ENCODE measurements at places on chromosomes 3 and 15.

DNA sequence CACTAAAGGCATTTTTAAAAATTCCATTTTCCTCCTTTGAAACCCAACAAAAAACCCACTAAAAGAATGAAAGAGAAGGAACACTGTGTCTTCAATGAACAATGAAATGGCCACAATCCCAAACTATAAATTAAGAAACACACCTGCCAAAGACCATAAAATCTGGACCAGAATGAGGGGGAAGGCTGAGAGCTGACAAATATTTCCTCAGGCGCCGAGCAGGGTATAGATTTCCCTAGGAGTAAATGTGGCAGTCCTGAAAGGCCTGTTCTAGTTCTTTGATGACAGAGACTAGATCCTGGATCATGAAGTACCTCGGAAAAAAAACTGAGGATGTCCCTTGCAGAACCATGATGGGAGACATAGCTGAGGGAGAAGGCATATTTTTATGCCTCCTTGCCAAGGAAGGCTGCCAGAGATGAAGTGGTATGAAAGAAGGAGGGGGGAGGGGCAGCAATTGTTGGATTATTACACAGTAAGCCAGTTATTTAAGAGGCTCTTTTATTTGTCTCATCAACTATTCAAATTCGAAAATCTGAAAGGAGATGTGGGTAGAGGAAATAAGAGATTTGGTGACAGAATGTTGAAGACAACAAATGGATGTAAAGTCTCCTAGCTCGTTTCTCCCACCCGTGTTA, 275.3 kb upstream of the GOLGA6L4 start:
- DNase-seq: no peak

GRCh38 chr15:60079210-60079609, 75.1 kb downstream of the FOXB1 start:
- DNase-seq: no peak

DNA sequence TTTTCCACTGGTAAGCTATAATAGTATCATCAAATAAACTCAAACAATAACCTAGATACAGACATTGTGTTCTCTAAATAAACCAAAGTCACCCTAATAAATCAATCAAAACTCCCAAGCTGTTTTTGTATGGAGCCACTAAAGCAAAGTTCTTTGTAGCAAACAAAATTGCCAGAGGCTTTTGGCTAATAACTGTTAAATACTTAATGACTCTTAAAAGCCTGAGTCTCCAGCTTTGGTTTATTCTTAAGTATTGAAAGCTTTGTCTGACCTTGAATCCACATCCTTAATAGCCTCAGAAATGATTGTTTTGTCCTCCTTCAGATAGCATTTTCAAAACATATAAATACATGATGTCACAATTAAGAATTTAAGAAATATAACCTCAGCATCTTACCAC, 725.3 kb downstream of the SI start:
- DNase-seq: no peak

DNA sequence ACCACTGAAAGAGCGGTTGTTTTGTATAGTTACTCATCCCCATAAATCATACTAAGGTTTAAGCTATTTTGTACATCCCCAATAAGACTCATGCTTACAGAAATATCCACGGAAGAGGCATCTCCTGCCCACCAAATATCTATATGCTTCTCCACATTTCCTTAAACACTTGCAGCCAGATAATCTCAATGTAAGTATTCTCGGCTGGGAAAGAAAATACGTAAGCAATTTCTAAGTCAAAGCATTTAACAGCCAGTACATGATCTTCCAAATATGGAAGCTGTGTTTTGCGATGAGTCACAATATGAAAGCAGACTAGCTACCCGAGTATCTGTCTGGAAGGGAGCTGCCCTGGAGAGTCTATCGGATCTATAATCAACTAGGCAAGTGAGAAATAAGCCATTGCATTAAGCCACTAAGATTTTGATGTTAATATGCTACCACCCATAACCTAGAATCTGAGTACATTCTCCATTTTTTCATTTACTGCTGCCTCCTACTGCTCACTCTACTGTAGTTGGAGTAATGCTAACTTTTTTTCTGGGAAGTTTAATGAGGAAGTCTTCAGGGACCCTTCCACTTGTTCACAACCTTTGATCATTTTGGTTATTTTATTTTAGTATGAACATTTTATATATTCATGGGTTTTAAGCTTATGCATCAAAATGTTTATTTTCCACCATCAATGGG, 26.9 kb upstream of the ZMAT3 start:
- no peak for DNase-seq

DNA sequence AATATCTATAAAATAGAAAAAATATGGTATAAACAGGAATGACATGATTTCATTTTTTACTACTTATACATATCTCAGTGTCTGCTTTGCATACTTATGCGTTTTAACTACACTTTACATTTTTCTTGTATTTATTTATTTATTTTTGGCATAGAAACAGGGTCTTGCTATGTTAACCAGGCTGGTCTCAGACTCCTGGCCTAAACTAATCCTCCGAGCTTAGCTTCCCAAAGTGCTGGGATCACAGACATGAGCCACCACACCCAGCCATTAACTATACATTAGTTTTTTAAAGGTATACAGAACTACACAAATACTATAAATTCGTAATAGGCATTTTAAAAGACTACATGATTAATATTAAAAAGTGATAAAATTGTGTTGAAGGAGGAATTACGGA, 9.1 kb downstream of the ADAM10 start:
- no peak for DNase-seq

- DNase-seq: no peak
Measured at GRCh38 chr3:127760361-127760760, 62.0 kb downstream of the MGLL start.

DNA sequence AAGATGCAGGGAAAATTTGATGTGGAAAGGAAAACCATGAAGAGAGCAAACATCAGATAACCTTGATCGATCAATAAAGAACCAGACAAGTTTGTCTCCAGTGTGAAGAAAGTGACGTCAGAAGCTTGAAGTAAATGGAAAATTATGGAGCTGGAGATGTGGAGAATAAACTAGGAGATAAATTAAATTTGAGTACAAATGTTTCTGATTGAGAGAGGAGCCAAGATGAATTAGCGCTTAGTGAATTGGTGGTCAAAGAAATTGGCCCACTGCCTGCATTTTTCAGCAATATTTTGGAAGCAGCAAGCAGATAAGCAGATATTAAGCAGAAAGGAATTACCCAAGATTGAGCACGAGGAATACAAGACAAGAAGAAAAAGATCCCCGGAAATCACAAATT, 567.3 kb upstream of the ZNF385D start:
- no peak for DNase-seq

- DNase-seq: no peak
Measured at GRCh38 chr3:115833074-115833473, 209.8 kb downstream of the GAP43 start.

GRCh38 chr3:139198929-139199328, 144.9 kb upstream of the MRPS22 start:
- no peak for DNase-seq

DNA sequence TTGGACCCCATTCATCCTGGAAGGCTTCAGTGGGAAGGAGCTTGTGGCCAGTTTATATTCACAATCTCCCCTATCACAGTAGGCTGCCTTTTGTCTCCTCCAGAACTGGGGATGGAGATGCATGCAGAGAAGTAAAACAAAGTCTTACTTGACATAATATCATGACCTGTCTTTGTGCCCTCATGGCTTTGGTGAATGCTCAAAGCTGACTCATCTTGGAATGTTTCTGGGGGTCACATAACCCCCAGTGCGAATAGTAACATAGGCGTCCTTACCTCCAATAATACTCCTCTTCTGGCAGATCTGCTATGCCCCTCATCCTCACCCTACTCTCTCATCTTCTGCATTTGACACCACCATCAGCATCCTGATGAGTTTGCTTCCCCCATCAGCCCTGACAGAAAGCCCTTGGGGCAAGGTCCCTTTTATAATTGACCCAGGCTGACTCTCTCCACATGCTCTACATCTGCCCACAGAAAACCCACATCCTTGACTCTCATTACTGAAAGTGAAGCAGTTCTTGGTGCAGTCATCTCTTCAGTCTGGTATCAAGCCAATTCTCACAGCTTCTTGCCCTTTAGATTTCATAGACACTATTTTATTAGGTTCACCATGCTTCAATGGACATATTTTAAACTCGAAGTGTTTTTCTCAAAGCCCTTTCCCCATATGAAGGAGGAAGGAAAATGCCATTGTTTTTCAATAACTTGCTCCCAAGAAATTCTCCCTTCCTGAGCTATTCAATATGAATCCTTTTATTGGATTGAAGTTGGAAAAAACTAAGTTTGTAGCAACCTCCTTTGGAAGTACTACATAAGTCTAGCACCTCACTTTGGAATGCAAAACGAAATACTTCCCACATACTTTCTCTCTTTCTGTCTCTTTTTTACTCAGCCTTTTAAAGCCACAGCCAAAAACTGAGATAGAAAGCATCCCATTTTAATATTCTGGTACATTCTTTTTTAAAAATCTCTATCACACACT, 36.6 kb downstream of the OSTN start:
- DNase-seq: no peak

DNA sequence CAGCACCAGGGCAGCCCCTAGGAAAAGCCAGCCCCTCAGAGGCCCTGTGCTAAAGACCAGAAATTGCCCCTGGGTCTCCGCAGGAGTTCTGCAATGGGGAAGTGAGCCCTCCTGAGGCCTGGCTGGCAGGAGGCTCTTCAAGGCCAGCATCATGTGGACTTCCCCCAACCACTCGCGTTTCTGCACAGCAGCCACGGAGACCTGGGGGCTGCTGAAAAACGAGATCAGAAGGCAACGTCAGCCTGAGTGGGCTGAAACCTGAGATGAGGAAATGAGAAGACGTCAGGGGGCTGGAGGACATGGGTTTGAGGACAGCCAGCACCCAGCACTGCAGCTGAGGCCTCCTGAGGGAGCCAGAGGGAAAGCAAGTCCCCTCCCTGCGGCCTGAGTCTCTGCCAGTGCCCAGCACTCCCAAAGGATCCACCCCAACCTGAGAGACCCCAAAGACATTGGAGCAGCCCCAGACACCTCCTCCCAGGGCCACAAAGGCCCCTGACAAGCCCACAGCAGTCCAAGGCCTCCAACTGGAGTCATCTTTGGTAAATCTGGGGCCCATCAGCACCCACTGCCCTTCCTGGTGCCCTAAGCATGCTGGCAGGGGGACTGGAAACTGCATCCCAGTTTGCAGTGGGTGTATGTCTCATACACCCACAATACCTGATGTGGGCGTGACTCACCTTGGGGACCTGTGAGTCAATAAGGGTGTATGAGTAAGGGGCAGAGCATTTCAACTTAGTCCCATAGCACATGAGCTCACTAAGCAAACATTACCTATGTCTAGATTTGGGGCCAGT, 29.2 kb upstream of the CYP11A1 start:
- no peak for DNase-seq

DNA sequence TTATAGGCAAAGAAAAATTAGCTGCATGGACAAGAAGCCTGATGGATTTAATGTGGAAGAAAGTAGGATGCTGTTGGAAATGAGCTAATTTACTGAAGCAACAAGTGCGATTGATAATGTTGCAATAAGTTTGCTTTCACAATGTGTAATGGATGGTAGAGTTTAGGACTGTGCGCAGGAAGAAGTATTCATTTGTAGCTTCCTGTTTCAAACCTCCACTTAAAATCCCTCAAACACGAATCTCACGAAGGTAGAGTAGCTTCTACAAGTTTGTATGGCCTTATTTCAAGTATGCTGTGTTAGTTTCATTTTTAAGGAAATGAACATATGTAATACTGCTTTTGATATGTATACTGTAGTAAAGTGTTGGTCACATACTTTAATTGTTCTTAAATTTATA, 42.3 kb downstream of the KCNH8 start:
- no peak for DNase-seq

- DNase-seq: no peak
Measured at GRCh38 chr3:43854916-43855315, 164.2 kb downstream of the ABHD5 start.

GRCh38 chr3:104367000-104367399, 999.7 kb upstream of the ALCAM start:
- DNase-seq: no peak

Measured in effector CD4-positive, alpha-beta T cell (primary cell).